ENCODE measurements at places on chromosomes 11 and 22.

- DNase-seq, result no peak
These were observed 83.7 kb downstream of the RPL27A start for GRCh38 chr11:8766043-8766987.

DNA sequence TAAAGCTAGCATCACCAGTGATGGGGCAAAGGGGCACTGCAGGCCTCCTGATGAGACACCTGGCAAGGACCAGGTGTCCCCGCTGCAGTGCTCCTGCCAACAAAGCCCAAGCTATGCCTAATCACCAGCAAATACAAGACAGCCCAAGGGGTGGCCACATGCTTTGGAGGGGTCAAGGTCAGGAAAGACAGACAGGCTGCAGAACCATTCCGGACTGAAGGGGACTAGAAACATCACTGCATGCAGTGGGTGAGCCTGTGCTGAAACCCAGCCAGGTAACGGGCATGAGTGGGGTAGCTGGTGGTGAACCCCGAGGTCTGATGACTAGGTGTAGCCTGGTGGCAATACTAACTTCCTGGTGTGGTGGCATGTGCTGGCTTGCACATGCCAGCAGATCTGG lies 111.1 kb downstream of the MED15 start:
- no peak for DNase-seq

DNA sequence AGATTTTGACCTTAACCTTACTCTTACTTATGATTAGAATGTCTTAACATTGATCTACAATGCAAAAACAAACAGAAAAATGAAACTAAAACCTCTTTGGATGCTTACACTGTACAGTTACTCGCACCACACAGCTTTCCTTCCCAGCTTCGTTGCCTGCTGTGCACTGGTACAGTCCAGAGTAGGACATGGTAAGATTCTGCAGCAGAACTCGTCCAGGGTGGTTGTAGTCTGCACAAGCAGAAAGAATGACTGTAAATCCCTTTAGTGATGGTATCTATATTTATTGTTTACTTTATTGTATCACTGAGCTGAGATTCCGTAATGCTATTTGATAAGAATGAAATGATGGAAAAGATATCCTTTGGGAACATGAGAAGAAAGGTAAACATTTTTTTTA lies 21.0 kb upstream of the HSPA8 start:
- DNase-seq, result no peak

DNA sequence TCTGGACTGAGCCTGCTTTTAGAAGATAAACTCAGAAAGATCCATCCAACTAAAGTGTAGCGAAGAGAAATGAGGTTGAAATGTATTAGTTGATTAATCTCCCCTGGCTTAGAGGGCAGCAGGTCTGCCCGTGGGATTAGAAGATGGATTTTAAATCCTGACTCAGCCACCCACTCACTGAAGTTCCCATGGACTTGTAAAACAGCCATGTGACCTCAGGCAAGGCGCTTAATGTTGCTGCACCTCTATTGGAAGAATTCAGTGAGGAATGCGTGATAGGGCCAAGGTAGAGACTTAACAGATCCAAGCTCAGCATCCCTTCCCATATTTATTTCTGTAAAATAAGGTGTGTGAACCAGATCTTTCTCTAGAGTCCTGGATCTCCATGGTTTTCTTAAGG lies 45.1 kb upstream of the ELF5 start:
- no peak for DNase-seq
